ENCODE measurements at places on chromosomes 7 and 10.

- DNase-seq, result no peak
Observed at GRCh38 chr7:48458701-48459524, 287.7 kb downstream of the ABCA13 start.

DNA sequence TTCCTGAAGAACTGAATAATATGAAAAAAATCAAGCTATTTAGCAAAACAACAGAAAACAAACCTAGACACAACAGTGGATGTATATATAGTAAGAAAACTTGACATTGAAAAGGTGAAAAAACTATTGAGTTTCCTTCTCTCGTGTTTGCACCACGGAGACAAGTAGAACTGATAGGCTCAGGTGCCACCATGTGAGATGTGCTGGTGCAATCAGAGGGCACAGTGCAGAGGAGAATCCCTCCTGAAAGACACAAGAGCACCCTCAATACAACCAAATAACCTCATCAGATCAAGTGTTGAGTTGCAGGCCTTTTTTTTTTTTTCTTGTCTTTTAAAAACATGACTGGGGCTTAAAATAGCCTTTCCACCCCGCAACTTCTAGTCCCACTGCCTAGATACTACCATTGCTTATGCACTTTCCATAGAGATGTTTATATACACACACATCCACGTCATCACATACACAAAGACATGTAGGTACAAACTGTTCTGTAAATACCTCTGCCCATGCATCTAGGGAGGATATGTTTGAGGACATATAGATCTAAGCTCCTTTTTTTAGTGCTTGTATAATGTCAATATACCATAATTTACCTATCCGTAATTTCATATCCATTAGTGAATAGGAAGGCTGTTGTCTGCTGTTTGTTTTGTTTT, 54.1 kb downstream of the UBE2H start:
- DNase-seq, result no peak

- DNase-seq, result no peak
Observed at GRCh38 chr10:17737027-17737965, 14.7 kb upstream of the TMEM236 start.

DNA sequence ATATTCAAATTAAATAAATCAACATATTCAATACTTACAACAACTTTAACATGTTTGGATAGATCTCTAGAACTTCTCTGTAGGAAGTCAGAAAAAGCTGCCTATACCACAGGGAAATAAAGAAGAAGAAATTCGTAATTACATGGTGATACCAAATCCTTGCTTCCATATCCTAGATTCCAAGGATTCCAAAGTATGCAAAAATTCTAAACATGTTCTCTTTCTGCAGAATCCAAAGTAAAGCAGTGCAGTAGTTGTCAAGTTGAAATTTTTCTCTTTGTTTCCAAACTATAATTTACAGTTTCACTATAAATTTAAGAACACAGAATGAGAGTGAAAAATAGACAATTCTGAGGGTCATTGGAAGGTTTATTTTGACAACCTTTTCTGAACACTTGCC, 233.7 kb upstream of the PTN start:
- DNase-seq, result no peak

- DNase-seq, result no peak
Observed at GRCh38 chr7:22361795-22362194, 4.8 kb upstream of the RAPGEF5 start.

- no peak for DNase-seq
Observed at GRCh38 chr10:5983774-5984173, 6.4 kb upstream of the IL15RA start.

- no peak for DNase-seq
Observed at GRCh38 chr10:75435291-75435690, 3.9 kb downstream of the LRMDA start.

DNA sequence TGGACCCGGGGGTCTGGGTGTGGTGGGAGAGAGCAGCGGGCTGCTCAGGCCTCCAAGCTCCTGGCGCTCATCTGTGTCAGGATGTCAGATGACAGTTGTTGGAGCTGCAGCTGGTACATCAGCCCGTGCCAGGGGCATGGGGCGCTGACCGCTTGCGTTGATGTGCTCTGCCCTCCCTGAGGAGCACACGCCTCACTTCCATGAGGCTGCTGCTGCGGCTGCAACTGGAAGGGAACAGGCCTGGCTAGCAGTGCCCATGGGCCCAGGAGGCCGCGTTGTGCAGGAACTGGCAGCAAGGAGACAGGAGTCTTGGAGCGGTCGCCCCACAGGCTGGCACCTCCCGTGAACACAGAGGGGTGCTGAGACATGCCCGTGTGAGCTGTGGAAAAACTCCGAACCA, 361.3 kb upstream of the MKI67 start:
- DNase-seq, result no peak

GRCh38 chr10:58023341-58024073, 244.2 kb downstream of the IPMK start:
- no peak for DNase-seq

GRCh38 chr7:16395121-16395520, 26.2 kb downstream of the CRPPA start:
- DNase-seq, result no peak

- no peak for DNase-seq
Observed at GRCh38 chr10:517872-518475, 171.5 kb downstream of the DIP2C start.

DNA sequence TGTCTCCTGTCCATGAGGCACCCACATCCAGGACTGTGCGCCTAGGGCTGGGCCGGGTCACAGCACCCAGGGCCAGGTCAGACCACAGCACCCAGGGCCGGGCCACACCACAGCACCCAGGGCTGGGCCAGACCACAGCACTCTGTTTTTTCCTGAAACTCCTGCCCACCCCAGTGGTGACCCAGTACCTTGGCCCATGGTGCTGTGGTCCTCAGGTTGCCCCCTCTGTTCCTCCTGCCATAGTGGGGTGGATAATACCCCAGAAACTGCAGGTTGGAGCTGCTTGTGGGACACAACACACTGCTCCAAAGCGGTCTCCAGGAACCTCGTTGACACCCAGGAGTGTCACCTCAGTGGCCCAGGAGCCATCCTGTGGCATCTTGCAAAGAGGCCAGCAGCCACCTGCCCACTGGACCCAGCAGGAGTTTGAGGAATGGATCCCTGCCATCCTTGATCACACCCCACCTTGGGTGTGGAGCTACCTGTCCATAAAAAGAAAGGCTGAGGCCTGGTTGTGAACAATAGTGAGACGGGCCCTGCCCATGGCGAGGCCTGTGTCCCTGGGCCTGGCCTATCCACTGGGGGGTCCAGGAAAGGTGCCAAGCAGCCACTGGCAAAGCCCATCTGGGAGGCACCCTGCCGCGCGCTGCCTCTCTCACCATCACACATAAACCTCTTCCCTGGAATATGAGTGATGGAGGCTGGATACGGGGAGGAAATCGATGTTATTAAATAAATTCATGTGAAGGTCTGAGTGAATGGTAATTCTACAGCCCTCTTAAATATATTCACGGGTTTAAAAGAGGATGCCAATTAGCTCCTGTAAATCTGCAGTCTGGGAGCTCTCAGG, 89.0 kb downstream of the NKX6-2 start:
- no peak for DNase-seq

DNA sequence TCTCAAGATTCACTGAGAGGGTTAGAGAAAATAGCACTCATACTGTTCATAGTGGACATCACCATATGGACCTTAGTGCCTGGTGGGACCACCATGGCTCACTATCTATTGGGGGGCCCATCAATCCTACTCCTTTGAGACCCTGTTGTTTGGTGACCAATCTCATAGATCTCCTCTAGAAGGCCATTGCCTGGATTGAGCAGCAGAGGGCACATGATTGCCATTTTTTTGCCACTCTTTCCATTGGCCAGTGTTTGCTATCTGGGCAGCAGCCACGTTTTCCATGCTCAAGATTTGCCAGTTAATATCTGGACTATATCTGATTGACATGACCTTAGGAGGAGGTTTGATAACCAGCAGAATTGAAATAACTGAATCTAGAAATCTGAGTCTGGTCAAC, 244.5 kb downstream of the ITGB1 start:
- no peak for DNase-seq

- no peak for DNase-seq
Observed at GRCh38 chr10:70193391-70193844, 23.1 kb upstream of the SAR1A start.

- no peak for DNase-seq
Observed at GRCh38 chr10:61124756-61125530, 181.0 kb upstream of the RHOBTB1 start.

DNA sequence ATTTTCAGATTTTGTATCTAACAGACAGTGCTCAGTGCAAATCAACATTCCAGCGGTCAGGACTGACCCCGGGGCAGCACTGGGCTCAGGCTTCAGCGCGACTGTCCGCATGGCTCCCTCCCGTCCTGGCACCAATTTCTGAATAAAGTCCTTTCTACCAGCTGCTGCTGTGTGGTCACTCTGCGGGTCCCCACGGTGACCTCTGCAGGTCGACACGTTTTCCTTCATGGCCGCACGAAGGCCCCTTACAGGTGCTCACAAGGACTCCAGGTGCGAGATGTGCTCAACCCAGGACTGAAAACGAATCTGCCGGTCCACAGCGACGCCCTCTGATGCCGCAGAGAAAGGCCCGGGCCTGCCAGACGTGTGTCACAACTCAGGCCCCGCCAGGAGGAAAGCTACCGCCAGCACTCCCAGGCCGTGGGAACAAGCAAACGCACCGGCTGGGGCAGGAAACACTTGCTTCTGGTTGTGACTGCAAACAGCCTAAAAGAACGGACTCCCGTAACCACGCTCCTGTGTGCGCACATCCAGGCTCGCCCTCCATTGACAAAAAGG, 3.7 kb upstream of the UTF1 start:
- no peak for DNase-seq

DNA sequence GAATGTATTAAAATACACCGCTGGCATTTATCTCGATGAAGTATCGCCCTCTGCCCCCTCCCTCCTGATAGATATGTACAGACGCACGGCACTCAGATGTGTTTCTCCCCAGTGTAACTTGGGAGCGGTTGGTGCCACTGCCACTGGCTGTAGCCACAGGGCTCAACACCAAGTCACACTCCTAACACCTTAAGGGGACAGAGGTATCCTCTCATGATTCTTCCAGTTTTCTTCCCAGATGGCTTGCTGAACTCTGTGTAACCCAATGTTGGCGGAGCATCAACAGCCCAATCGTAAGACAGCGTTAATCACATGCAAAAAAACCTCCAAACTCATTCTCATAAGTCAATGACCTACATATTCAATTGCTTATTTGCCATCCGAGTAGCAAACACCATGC, 35.5 kb downstream of the CTBP2 start:
- DNase-seq, result no peak

DNA sequence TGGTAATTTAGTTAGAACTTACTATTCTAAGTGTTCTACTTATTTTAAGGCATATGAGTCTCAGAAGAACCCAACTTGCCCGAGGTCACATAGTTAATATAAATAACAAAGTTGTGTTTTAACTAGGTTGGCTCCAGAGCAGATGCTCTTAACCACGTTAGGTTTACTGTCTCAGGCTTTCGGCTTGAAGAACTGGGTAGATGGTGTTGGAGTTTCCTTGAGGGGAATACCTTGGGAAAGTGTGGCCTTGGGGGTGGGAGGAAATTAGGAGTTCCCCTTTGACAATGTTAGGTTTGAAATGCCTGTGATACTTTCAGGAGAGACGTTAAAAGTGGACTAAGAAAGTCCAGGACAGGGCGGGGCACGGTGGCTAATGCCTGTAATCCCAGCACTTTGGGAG, 9.6 kb downstream of the ZNF398 start:
- DNase-seq, result no peak

DNA sequence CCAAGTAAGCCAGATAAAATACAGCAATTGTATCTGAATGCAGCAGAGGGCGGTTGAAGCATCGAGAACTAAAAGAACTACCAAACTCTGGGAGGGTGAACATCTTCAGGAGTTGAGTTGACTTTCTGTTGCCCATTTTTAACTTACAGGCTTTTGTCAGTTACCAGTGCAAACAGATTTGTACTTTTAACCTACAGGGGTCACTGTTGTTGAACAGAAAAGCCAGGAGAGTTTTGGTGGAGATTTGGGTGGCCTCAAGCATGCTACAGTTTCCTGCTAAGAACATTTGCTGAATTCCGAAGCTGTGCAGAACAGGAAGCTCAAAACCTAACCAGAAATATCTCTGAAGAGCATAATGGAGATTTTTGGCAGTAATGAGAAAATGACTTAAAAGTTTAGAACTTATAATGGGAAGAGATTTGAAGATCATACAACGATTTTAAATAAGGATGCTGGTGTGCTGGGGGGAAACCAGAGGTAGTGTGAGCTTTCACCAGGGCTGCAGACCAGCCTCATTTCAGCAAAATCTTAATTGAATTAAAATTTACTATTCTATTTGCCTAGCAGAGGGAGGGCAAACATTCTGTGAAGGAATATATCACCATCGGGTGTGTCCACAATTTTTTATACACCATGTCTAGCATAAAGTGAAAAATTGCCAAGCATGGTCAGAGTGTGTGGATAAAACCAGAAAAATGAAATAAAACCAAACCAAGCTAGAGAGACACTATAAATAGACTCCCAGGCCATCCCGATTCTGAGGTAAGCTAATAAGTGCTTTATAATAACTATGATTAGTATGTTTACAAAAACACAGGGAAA, 208.6 kb upstream of the CCDC6 start:
- DNase-seq, result no peak

DNA sequence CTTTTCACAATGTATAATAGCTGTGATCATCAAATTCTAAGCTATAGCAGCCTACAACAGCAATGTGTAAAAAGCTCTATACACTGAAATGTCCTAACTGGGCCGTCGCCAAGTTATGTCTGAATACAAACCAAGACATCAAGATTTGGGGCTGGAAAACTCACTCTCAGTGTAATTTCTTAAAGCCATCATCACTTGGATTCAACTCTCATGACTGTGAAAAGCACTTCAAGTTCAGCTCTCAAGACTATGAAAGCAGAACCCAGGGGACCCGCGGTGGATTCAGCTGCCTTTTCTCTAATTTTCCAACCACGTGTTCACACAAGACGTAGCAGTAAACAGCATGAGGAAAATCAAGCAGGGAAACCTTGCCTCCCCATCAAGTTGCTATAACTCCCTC, 15.8 kb upstream of the ZNRF2 start:
- DNase-seq, result no peak

DNA sequence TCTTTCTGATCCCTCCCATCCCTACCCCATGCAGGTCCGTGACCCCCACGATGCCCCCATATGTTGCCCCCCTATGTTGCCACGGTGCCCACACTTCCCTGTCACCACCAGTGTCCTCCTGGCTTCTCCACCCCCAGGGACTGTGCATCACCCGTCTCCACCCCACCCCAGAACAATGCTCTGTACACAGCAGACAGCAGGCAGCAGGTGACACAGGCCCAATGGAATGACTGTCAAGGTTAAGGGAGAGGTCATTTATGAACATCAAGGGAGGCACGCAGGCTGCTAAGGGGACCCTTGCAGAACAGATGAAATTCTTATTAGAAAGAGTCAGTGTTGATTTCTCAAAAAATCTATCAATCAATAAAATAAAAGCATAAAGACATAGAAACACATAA, 71.5 kb downstream of the PARP12 start:
- DNase-seq, result no peak
